ENCODE measurements at places on chromosomes 16 and 17. TPM values are rescaled to one million over a fixed set of nuclear protein-coding genes. Genes with fewer than 3 reads are reported as not detected.

GRCh38 chr17:82419540-82419939 is 1.2 kb upstream of the OGFOD3 start:
- H3K4me3 ChIP-seq: peak overlapping the region; percentile 72
- no peak for DNase-seq
- peaks cover 18% of the 10 kb centered on the region for H3K36me3 ChIP-seq
- H3K27me3 ChIP-seq: no peaks in the 10 kb centered on the region
- H3K4me1 ChIP-seq: no peaks in the 10 kb centered on the region

GRCh38 chr16:4272114-4272956 is 488 bp downstream of the TFAP4 start:
- DNase-seq: peak; percentile 53
- H3K4me1 ChIP-seq: no peaks in the 10 kb centered on the region
- peaks cover 41% of the 10 kb centered on the region for H3K36me3 ChIP-seq
- peak overlapping the region; percentile 83 for H3K4me3 ChIP-seq
- H3K27me3 ChIP-seq: no peaks in the 10 kb centered on the region

DNA sequence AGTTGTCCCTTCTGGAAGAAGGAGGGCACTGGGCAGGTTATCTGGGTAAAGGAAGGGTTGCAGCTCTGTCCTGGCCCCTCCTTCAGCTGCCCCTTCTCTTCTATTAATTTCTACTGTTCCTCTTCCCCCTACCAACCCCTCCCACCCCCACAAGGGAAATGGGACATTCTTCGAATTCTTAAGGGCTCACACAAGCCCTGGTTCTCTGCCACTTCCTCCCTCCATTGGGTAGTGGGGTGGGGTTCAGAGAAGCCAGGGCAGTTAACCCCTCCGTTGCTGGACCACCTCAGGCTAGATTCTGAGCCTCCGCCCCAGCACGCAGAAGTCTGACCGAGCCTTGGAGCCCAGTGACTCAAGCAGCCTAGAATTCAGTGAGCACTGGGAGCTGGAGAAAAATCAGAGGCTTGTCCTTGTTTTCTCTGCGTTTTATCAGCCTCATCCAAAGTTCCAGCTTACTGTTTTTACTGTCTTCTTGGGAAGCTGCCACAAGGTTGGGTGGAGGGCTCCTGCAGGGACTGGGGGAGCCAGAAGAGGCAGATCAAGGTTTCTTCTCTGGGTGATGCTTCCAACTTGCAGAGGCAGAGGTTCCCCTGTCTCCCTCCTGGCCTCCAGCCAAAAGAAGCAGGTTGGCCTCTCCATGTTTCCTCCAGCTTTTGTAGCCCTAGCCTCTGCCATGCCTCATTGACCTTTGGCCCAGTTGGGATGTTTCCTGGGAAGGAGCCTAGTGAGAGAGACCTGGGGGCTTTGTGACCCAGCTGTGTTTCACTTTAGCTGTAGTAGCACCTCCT is 10.2 kb downstream of the LASP1 start:
- H3K4me1 ChIP-seq: peaks cover 93% of the 10 kb centered on the region
- peak overlapping the region; percentile 82 for H3K27ac ChIP-seq
- peaks cover 92% of the 10 kb centered on the region for H3K36me3 ChIP-seq
- peak; percentile 93 for DNase-seq
- no peaks in the 10 kb centered on the region for H3K27me3 ChIP-seq

- DNase-seq: peak; percentile 72
- no peaks in the 10 kb centered on the region for H3K36me3 ChIP-seq
- H3K4me3 ChIP-seq: no peak overlapping the region
Measured at GRCh38 chr17:3913531-3914311, 2.5 kb downstream of the P2RX1 start.

DNA sequence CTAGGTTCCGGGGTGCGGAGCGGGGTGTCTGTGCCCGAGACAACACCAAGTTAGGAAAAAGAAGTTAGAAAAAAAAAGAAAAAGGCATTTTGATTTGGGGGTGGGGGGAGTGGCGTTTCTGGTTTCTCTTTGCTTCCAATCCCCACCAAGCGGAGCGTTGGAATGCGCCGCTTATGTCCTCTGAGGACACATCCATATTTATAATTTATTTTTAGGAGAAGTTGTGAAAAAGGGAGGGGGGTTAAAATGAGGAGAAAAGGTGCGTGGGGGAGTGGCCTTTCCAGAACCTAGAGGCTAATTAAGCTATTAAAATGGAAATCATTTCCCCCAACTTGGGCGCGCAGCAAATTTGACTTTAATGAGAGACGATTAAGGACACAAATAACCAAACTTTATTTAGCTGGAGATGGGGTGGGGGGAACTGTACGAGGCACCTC is 232.1 kb downstream of the MRTFB start:
- peaks cover 25% of the 10 kb centered on the region for H3K36me3 ChIP-seq
- no peaks in the 10 kb centered on the region for H3K27me3 ChIP-seq
- H3K27ac ChIP-seq: no peak overlapping the region

- H3K4me3 ChIP-seq: no peak overlapping the region
- H3K36me3 ChIP-seq: no peaks in the 10 kb centered on the region
- H3K27ac ChIP-seq: no peak overlapping the region
- no peak for DNase-seq
Measured at GRCh38 chr16:54455030-54455725, 168.6 kb upstream of the IRX3 start.

The TMEM238L gene
- not detected for total RNA-seq

DNA sequence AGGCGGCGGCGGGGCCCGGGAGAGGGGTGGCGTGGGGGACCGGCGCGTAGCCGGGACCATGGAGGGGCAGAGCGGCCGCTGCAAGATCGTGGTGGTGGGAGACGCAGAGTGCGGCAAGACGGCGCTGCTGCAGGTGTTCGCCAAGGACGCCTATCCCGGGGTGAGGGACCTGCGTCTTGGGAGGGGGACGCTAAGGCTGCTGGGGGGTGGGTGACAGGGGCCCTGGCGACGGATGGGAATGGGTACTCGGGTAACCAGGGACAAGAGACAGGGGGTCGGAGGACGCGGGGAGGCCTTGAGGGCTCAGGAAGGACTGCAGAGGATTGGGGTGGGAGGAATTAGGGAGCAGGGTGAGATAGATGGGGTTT is 243 bp downstream of the RND2 start:
- H3K4me1 ChIP-seq: peaks cover 16% of the 10 kb centered on the region
- H3K27ac ChIP-seq: no peak overlapping the region

- H3K36me3 ChIP-seq: peaks cover 21% of the 10 kb centered on the region
- H3K27ac ChIP-seq: peak overlapping the region; percentile 43
- peak; percentile 79 for DNase-seq
- H3K4me1 ChIP-seq: peaks cover 16% of the 10 kb centered on the region
Measured at GRCh38 chr17:48127371-48128051, 19.9 kb downstream of the SNX11 start.

The OVCA2 gene
- total RNA-seq: 22.1 TPM

The RILP gene
- total RNA-seq: 3.2 TPM

DNA sequence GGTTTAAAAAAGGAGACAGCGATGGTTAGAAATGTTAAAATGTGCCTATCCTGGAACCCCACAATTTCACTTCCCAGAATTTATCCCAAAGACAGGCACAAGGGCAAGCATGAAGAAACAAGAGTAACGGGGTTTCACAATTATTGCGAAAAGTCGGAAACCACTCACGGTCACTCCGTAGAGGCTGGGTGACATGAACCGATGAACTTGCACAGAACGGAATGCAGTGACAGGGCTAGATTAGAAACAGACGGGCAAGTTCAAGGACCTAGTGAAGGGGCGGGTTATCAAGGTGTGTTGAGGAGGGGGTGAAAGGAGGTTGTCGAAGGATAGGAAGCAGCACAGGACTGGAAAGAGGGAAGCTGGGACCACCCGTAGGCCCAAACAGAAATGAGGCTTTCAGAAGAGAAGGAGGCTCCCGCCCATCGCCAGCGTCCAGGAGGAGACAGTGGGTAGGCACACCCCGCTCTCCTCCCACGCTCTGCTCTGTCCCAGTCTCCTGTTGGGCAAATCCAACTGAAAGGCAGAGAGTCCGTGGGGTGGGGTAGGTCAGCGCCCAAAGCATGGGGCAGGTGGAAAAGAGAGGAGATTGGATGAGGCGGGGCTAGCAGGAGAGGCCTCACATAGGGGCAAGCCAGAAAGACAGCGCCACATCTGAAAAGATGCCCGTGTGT is 47.4 kb upstream of the JPH3 start:
- H3K4me1 ChIP-seq: peaks cover 13% of the 10 kb centered on the region
- H3K27me3 ChIP-seq: peaks cover 74% of the 10 kb centered on the region
- H3K36me3 ChIP-seq: peaks cover 11% of the 10 kb centered on the region
- no peak overlapping the region for H3K27ac ChIP-seq

DNA sequence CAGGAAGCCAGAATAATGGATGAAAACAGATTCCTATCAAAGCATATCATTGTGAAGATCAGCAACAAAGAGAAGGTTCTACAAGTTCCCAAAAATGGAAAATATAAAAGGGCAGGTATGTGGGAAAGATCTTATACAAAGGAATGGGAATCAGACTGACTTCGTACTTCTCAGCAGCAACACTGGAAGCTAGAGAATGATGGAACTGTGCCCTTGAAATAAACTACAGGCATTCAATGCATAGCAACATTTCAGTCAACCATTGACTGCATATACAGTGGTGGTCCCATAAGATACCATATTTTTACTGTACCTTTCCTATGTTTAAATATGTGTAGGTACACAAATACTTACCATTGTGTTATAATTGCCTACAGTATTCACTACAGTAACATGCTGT is 30.3 kb upstream of the RAI1 start:
- no peak overlapping the region for H3K4me3 ChIP-seq
- no peaks in the 10 kb centered on the region for H3K4me1 ChIP-seq
- no peaks in the 10 kb centered on the region for H3K36me3 ChIP-seq
- H3K27ac ChIP-seq: no peak overlapping the region
- DNase-seq: no peak

- H3K4me3 ChIP-seq: no peak overlapping the region
- DNase-seq: no peak
- no peak overlapping the region for H3K27ac ChIP-seq
- H3K36me3 ChIP-seq: no peaks in the 10 kb centered on the region
- no peaks in the 10 kb centered on the region for H3K4me1 ChIP-seq
- no peaks in the 10 kb centered on the region for H3K27me3 ChIP-seq
Measured at GRCh38 chr17:10292057-10292937, 80.5 kb downstream of the MYH13 start.

GRCh38 chr16:69349536-69349935 is 2.0 kb downstream of the TMED6 start:
- peaks cover 32% of the 10 kb centered on the region for H3K36me3 ChIP-seq
- no peak overlapping the region for H3K4me3 ChIP-seq

GRCh38 chr16:66422366-66422765 is 4.7 kb upstream of the BEAN1 start:
- H3K27ac ChIP-seq: no peak overlapping the region
- no peak for DNase-seq
- no peaks in the 10 kb centered on the region for H3K36me3 ChIP-seq
- H3K27me3 ChIP-seq: peaks cover 43% of the 10 kb centered on the region
- H3K4me1 ChIP-seq: peaks cover 16% of the 10 kb centered on the region

GRCh38 chr16:52191531-52192134 is 355.3 kb downstream of the TOX3 start:
- H3K4me1 ChIP-seq: peaks cover 11% of the 10 kb centered on the region
- no peaks in the 10 kb centered on the region for H3K27me3 ChIP-seq
- peak; percentile 80 for DNase-seq
- H3K36me3 ChIP-seq: no peaks in the 10 kb centered on the region
- no peak overlapping the region for H3K4me3 ChIP-seq

Measured in Calu3 (cell line).